ENCODE measurements at places on chromosomes 11 and 22.
A peak's percentile ranks its signal among the peaks of the same experiment; 100 is the strongest.

- DNase-seq, result no peak
These were observed 85.8 kb downstream of the RELT start for GRCh38 chr11:73461964-73462363.

DNA sequence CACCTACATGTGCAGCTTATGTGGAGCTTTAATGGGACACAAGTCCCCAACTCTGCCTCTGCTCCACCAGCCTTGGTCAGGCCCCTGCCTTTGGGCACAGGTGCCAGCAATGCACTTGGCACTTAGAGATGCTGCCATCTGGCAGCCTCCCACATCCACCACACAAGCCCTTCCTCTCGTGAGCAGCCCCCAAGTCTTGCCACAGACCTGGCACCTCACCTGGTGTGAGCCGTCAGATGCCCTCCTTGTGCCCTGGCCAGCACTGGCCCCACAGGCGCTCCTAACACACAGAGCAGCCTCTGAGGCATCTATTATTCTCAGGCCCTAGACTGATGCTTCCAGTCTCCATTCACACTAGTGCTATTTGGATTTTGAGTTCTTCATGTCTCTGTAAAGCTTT, 24.5 kb upstream of the SERPIND1 start:
- DNase-seq, result no peak

GRCh38 chr11:48172818-48173609, 43.6 kb upstream of the OR4B1 start:
- DNase-seq, result peak; percentile 15

DNA sequence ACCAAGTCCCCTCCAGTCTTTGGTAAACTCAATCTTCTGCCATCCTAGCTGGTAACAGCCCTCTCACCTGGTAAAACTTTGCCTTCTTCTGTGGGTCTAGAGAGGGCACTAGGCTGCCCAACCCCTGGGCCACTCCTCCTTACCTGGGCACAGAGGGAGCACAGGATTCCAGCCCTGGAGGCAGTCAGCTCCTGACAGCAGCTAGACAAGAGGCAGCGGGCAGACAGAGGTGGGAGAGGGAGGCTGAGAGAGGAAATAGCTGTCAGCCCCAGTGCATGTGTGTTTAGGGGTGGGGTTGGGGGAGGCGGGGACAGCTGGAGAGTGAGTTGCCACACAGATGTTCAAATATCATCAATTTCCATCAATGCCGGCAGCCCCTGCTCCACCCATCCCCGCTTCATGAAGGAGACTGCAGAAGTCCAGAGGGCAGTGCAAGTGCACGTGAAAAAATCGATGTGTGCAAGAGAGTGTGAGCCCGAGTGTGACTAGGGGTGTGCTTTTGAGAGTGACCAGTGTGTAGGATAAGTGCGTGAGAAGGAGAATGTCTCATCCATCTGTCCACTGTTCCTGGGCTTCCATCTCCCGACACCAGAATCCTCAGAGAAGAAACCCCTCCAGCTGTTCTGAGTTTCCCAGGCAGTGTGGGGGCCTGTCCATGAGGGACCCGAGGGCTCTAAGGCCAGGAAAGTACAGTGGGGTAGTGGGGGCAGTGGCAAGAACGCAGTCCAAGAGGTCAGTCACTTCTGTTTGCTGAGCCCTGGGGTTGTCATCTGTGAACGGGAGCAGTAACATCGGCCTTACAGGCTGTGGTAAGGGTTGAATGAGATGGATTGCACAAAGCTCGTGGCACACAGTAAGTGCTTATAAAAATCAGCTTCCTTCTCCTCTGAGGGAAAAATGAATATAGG, at the start of gene PTGDR2:
TSS of gene PTGDR2 (minus strand) at position 225 of the 908 bp plus-strand sequence. CDS start 2,228 bp downstream, outside the sequence.
- DNase-seq, result no peak

DNA sequence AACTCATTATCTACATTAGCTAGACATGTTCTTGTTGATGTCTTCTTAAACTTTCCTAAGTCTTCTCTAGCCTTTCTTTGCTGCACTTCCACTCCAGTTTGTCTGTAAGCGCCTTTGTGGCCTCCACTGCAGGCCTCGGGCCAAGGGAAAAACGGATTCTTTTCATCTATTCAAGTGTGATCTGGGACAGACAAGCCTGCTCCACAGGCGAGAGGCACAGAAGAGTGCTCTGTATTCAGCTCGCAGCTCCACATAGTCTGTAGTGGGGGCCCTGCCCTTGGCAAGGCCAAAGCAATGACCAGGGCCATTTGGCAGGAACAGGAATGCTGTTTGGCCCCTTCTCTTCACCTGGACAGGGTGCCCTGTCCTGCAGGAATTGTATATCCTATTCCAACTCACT, 84.1 kb upstream of the BARX2 start:
- DNase-seq, result no peak

DNA sequence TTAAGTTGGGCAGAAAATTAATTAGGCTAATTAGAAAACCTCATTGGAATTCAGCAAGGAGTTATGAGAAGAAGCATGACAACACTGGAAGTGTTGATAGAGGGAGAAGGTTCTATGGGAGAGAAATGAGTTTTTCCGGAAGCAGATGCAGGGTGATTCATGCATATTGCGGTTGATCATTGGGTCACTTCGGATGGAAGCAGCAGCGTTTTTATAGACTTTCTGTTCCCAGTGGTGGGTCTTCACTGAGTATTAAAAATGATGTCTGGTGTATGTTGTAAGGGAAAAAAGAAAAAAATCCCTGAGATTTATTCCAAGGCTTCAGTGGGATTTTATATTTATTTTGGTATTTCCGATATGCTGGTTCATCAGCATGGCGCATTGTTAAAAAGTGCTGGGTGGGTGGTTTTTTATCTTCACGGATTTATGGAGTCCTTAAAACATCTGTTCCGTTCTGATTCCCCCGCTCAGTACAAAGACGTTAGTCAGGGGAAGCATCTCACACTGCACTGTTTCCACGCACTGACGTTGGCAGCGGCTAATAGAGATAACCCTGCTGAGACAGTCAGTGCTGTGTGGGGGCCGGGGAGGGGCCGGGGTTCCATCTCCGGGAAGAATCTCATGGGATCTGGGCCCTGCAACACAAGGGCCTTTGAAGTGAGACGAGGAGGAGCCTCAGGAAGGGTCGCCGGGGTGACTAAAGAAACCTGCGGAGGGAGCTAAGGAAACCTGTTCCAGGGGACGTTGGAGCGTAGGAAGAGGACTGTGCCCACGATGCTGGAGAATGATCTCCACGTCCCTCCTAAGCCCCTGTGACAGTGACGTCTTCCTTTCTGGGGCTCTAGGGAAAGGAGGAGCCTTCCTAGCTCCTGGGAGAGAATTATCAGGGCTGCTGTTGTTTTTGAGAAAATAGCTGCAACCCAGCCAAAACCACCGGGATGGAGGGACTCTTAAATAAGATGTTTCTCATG, 390.0 kb downstream of the NTM start:
- no peak for DNase-seq

- peak; percentile 89 for DNase-seq
These were observed 161.6 kb upstream of the BDNF start for GRCh38 chr11:27861706-27862430.

- no peak for DNase-seq
These were observed 18.1 kb downstream of the SMARCB1 start for GRCh38 chr22:23804781-23805291.

- no peak for DNase-seq
These were observed 901 bp upstream of the PARVA start for GRCh38 chr11:12376259-12377081.

GRCh38 chr22:31340765-31341247, 5.3 kb downstream of the PATZ1 start:
- no peak for DNase-seq

DNA sequence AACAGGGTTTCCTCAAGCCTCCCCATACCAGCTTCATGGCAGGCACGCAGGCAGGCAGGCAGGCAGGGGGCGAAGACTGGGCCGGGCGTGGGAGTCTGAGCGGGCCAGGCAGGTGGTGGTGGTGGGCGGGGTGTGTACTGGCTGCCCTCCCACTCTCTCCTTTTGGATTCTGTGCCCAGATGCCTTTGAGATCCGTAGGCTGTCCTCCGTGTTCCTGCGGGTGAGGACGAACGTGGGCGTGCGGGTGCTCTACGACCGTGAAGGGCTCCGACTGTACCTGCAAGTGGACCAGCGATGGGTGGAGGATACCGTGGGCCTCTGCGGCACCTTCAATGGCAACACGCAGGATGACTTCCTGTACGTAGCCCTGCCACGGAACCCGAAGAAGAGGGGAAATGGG, 23.0 kb downstream of the OTOG start:
- no peak for DNase-seq

DNA sequence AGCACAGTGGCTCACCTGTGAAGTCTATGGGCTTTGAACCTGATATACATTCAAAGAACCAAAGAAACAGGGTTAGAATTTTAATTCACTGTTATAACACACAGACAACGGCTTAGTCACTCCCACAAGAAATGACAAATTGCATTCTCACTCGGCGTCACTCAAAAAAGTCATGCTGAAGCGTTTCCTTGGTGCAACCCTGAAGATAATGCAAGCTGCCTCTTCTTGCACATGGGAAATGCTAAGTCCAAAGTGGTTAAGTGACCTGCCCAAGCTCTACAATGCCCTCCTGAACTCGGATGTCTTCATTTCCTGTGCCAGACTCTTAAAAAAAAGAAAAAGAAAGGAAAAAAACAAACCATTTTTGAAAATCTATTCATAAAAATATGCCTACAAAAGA, 10.0 kb downstream of the LGR4 start:
- no peak for DNase-seq

DNA sequence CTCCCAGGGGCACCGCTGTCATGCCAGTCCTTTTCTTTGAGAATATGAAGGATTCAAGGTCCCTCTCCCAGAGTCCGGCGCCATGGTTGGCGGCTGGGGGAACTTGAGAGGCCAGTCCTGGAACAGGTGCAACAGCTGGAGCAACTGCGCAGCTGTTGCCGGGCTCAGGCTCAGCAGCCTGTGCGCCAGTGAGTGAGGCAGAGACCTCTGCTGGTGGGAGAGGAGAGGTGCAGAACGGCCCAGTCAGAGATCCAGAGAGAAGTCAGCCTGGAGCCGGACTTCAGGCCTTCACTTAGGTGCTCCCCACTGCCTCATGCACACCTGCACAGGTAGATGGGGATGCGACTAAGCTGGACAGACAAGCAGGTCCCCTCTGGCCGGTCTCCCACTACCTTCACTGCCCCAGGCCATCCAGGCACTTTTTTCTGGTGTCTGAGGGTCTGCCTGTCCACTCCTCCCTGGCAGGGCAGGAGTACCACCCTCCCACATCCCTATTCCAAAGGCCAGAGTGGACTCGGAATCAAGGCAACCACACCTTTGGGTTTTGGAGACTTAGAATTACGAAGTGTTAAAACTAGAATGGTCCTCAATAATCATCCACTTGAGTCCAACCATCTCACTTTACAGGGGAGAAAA, 4.6 kb downstream of the CHRDL2 start:
- DNase-seq, result peak; percentile 46

- no peak for DNase-seq
These were observed 45.4 kb downstream of the TIMP3 start for GRCh38 chr22:32846780-32847491.

DNA sequence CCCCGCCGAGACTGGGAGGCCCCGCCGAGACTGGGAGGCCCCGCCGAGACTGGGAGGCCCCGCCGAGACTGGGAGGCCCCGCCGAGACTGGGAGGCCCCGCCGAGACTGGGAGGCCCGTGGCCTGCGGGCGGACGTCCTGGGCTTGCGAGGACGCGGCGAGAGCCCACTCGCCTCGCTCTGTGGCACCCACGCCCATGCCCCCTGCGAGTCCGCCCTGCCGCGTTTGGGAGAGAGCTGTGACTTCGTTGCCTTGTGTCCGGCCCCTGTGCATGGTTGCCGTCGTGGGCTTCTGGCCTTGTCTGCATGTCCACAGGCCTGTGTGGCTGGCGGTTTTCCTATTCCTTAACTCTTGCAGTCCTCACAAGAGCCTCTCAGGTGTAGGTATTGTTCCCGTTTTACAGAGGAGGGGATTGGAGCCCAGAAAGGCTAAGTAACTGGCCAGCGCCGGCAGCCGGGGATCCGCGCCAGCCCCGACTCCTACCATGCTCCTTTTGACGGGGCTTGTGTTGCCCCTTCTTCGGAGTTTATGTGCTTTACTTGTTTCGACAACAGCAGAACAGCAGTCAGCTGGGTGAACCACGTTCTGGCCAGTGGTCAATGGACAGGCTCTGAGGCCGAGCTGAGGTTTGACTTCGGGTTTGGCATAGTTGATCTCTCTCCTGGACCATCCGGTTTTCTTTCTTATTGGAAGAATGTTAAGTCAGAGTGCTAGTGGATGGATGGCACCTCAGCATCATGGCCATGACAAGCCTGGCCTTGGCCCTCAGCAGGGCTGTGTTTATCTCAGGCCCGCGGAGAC, 741 bp downstream of the PHRF1 start:
- DNase-seq, result no peak

- peak; percentile 26 for DNase-seq
These were observed 29.6 kb downstream of the EHF start for GRCh38 chr11:34650528-34650927.

DNA sequence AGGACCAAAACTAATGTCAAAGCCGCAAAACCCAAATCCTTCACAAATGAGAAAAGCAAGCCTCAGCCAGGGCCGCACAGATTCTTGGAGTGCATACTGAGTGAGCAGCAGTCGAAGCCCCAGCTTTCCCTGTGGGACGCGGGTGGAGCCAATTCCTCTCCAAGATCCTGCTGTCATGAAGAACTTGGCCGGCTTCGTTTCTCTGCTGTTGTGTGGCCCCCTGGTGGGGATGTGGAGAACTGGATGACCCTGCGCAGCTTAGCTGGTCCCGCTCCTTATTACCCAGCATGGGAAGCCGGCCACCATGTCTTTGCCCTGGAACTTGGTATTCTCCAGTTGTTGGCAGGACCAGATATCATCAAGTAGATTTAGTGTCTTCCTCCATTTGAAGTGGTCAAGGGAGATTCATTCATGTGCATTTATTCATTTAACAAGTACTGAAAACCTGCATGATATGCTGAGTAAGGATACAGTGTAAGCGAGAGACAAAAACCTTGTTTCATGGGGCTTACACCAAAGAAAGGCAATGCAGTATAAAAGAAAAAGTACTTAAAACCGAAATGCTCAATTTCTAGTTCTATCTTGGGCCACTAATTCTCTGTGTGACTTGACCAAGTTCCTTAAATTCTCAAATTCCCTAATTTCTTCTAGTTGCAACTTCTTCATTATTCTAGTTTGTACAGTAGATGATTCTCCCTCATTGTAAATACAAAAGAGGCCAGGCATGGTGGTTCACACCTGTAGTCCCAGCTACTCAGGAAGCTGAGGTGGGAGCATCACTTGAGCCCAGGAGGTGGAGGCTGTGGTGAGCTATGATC, 56.7 kb upstream of the CRTAM start:
- DNase-seq, result peak; percentile 69

- DNase-seq, result no peak
These were observed 227.0 kb upstream of the NCAM1 start for GRCh38 chr11:112734207-112734606.

- DNase-seq, result no peak
These were observed 47.9 kb downstream of the IGSF9B start for GRCh38 chr11:133908827-133909226.

GRCh38 chr11:120574876-120575275, 63.3 kb downstream of the GRIK4 start:
- no peak for DNase-seq

DNA sequence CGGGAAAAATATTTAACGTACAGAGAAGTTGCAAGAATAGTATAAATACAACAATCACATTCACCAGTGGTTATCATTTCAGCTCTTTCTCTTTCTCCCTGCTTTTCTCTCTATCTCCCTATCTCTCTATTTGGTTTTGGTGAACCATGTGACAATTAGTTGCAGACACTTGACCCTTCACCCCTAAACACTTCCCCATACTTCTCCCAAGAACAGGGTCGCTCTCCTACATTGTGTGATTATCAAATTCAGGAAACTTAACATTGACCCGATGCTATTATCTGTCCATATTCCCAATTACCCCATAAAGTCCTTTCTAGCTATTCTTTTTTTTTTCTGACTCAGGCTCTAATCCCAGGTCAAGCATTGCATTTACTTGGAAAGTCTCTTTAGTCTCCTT, 4.8 kb upstream of the CYB5R3 start:
- DNase-seq, result no peak

- DNase-seq, result no peak
These were observed 54.4 kb upstream of the OR4B1 start for GRCh38 chr11:48161951-48162884.
